GM20000 (cell line): ENCODE measurements at places on chromosomes 16 and 17.

DNA sequence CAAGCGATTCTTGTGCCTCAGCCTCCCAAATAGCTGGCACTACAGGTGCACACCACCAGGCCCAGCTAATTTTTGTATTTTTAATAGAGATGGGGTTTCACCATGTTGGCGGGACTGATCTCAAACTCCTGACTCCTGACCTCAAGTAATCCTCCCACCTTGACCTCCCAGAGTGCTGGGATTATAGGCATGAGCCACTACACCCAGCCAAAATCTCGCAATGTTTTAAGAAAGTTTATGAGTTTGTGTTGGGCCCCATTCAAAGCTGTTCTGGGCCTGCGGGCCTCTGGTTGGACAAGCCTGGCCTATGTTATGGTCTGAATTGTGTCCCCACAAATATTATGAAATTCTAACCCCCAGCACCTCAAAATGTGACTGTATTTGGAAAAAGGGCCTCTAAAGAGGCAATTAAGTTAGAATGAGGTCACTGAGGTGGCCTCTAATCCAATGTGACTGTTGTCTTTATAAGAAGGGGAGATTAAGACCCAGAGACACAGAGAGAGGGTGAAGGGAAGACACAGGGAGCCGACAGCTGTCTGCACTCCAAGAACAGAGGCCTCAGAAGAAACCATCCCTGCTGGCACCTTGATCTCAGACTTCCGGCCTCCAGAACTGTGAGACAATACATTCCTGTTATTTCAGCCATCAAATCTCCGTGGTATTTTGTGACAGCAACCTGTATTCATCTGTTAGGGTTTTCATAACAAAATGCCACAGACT is 469.9 kb downstream of the HS3ST4 start:
- DNase-seq: no peak

DNA sequence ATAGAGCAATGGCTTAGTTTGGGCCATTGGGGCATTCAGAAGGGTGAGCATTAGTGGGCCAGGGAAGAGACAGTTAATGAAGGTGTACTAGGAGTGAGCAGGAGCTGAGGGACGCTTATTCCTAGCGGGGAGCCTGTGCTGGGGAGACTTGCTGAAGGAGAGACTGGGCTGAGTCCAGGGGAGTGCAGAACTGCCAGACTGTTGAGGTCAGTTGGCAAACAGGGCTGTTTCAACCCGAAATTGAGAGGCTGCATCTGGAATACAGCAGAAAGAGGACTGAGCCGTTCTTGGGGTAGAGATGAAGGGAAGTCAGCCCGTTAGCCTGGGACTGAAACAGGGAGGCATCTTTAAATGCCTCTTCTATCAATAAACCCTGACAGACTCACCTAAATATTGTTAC is 33.2 kb downstream of the MAP2K6 start:
- DNase-seq: no peak

DNA sequence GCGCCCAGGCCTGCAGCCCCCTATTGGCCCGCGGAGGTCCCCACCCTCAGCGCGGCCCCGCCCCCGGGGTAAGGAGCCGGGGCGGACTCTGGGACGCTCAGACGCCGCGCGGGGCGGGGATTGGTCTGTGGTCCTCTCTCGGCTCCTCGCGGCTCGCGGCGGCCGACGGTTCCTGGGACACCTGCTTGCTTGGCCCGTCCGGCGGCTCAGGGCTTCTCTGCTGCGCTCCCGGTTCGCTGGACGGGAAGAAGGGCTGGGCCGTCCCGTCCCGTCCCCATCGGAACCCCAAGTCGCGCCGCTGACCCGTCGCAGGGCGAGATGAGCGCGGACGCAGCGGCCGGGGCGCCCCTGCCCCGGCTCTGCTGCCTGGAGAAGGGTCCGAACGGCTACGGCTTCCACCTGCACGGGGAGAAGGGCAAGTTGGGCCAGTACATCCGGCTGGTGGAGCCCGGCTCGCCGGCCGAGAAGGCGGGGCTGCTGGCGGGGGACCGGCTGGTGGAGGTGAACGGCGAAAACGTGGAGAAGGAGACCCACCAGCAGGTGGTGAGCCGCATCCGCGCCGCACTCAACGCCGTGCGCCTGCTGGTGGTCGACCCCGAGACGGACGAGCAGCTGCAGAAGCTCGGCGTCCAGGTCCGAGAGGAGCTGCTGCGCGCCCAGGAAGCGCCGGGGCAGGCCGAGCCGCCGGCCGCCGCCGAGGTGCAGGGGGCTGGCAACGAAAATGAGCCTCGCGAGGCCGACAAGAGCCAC is at the start of gene NHERF1:
TSS of gene NHERF1 (plus strand) at position 100 of the 750 bp plus-strand sequence. CDS start at position 319, 219 bp downstream.
- DNase-seq: peak; percentile 99

DNA sequence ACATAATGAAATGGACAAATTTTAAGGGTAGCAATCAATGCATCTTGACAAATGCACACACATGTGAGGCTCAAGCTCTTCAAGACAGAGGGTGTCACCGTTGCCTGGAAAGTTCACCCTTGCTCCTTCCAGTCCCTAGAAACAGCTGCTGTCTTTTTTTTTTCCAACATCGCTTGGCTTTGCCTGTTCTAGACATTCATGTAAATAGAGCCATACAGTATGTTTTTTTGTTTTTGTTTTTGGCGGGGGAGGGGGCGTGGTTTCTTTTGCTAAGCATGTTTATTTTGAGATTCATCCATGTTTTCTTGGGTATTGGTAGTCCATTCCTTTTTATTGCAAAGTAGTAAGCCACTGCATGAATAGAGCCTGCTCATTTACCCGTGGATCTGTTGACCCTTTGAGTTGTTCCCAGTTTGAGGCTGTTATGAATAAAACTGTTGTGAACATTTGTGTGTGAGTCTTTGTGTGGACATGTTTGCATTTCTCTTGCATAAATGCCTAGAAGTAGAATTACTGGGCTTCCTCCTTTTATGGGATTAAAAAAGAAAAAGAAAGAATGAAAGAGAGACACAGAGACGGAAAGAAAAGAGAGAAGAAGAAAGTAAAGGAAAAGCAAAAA is 78.4 kb downstream of the NT5M start:
- no peak for DNase-seq
